ENCODE measurements at places on chromosomes 7 and 10.

GRCh38 chr10:50432211-50433009, 181.1 kb upstream of the ASAH2 start:
- no peak for DNase-seq

GRCh38 chr10:97861924-97862323, 12.3 kb downstream of the GOLGA7B start:
- DNase-seq: no peak

- DNase-seq: no peak
Measured at GRCh38 chr10:67668448-67668847, 27.5 kb downstream of the CTNNA3 start.

DNA sequence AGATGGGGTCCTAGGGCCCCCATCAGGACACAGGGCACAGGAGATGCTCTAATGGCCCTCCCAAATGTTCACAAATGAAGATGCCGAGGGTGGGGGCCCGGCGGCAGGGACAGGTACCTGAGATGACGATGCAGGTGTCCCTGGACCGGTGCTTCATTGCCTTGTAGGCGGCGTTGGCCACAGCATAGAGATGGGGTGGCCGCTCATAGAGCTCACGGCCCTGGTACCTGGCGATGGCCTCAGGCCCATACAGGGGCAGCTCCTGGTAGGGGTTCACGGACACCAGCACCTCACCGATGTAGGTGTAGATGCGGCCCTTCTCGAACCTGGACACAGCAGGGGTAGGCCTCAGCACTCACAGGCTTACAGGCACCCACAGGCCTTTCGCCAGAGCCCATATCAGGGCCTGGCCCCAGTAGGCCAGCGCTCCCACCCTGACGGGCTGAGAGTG, 2.0 kb downstream of the MYO1G start:
- no peak for DNase-seq

GRCh38 chr10:101140950-101141615, 10.0 kb downstream of the TLX1 start:
- DNase-seq: no peak

DNA sequence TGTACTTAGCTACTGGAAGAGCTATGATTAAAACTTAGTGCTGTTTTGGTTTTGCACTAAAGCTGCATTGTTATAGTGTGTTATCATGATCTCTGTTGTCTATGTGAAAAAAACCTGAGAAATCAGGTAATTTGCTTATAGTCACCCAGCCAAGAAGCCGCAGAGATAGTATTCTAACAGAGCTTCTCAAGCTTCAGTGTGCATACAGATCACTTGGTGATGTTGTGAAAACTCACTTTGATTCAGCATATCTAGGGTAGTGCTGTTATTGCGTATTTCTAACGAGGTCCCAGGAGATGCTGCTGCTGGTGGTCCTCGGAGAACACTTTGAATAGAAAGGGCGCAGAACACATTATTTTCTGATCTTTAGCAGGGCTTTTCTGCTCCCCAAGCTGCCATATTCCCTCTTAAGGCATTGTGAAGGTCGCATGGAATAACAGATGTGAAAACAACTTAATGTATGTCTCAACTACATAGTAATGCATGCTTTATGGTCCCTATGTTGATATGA, 68.4 kb upstream of the PDCD4 start:
- DNase-seq: no peak

GRCh38 chr7:44104860-44105771, 971 bp downstream of the AEBP1 start:
- DNase-seq: no peak

- DNase-seq: no peak
Measured at GRCh38 chr10:22770270-22770669, 55.9 kb upstream of the PIP4K2A start.

GRCh38 chr10:54125098-54125747, 675.8 kb downstream of the PCDH15 start:
- no peak for DNase-seq

- DNase-seq: peak; percentile 67
Measured at GRCh38 chr10:856416-857157, 74.9 kb downstream of the LARP4B start.

DNA sequence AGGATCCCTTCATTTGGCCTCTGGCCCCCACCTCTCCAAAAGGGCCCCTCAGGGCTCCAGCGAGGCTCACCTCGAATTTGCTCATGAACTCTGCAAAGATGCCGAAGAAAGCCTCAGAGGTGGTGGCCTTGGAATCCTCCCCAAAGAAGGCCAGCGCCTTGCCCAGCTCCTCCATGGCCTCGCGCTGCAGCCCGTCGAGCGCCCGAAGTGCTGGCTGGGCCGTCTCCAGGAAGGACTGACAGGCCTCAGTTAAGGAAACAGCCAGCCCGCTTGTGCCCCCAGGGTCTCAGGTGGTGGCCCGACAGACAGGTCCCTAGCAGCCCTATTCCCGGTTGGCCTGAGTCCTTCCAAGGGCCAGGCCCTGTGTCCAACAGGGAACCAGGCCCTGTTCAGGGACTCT, 50.2 kb upstream of the DAGLB start:
- no peak for DNase-seq

GRCh38 chr10:124570646-124571045, 109.0 kb downstream of the LHPP start:
- no peak for DNase-seq

- DNase-seq: peak; percentile 5
Measured at GRCh38 chr7:81150951-81151361, 232.1 kb upstream of the SEMA3C start.

DNA sequence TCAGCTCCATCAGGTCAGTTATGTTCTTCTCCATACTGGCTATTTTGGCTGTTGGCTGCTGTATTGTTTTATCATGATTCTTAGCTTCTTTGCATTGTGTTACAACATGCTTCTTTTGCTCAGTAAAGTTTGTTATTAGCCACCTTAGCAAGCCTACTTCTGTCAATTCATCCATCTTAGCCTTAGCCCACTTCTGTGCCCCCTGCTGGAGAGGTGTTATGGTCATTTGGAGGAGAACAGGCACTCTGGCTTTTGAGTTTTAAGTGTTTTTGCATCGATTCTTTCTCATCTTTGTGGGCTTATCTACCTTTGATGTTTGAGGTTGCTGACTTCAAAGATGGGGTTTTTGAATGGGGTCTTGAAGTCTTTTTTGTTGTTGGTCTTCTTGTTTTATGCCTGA, 204.6 kb upstream of the FOXP2 start:
- peak; percentile 3 for DNase-seq

DNA sequence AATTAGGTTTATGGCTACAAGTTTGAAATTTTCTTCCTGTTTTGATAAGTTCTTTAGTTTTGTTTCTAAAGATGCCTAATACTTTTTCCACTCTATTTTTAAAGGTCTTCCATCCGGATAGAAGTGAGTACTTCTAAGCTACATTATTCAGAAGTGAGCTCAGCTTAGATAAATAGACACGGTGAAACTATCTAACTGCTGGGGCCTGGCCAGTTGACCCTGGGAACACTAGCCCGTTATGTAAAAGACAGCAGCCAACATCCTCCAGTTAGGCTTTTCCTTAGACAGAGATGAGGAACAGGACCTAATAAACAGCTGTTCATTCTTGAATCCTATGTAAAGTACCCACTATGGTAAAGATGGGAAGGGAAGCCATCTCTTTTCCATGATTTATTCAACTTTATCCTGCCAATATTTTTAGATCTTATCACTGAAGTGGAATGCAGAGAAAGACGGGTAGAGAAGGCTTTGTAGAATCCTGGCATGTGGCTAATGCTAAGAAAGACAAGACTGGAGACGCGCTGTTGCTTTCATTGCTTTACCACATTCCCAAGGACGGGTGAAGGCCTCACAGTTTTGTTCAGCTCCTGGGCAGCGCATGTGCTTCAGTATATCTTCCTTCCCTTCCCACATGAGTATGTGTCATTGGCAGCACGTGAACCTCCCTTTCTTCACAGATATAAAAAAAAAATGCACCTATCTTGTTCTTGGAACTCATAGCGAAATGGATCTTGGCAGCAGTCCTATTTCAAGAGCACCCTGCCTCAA, 340.0 kb upstream of the MEOX2 start:
- no peak for DNase-seq

DNA sequence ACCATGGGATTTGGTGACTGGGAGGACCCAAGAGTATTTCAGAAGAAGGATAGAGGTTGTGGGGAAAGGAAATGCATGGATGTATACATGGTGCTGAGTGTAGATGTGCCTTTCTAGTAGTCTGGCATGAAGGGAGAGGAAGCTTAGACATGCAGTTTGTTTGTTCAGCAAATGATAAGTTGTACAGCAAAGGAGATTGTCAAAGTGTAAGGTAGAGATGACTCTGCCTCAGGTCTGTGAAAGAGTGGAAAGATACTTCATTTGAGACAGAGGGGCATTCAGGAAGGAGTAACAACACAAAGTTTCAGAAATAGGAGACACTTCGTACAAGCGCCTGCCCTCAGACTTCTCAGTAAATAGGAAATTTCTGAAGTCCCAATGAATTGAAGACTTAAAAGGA, 152.3 kb downstream of the CELF2 start:
- no peak for DNase-seq

GRCh38 chr7:122438006-122438405, 133.5 kb upstream of the FEZF1 start:
- DNase-seq: no peak

DNA sequence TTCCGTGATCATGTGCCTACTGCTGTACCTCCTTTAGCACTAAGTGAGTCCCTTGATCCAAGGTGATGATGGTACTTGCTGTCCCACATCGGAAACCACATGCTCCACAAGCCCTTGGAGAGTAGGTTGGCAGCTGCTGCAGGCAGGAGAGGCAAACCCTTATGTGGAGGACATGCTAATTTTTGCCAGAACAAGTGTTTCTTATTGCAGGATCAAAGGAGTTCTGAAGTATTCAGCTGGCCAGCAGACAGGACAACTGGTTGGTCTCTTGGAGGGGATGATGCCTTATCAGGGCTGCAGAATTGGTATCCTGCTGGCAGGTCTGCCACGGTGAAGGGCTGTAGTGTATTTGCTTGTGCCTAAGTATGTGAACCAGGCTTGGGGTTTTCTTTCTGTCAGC, 36.8 kb downstream of the NACAD start:
- DNase-seq: no peak

GRCh38 chr7:54933643-54934042, 85.2 kb upstream of the EGFR start:
- no peak for DNase-seq

DNA sequence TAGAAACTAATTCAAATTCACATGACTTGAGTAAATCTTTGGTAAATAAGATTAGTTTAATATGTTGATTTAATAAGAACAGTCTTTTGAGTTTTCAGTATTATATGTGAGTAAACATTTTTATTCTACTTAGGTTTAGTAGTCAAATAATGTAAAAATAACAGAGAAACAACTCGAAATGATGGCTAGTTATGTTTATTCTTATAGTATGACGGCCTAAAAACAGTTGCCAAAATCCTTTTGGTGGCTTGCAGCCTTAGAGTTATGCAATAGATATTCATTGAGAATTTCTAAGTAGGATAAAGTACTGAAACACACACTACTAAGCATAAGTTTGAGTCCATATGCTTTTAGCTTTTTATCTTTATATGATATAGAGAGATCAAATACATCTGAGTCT, 184.8 kb downstream of the GNAI1 start:
- DNase-seq: no peak

- DNase-seq: peak; percentile 76
Measured at GRCh38 chr7:140342727-140343514, 55.4 kb downstream of the SLC37A3 start.

GRCh38 chr7:120654241-120654640, 203.7 kb downstream of the TSPAN12 start:
- DNase-seq: no peak

DNA sequence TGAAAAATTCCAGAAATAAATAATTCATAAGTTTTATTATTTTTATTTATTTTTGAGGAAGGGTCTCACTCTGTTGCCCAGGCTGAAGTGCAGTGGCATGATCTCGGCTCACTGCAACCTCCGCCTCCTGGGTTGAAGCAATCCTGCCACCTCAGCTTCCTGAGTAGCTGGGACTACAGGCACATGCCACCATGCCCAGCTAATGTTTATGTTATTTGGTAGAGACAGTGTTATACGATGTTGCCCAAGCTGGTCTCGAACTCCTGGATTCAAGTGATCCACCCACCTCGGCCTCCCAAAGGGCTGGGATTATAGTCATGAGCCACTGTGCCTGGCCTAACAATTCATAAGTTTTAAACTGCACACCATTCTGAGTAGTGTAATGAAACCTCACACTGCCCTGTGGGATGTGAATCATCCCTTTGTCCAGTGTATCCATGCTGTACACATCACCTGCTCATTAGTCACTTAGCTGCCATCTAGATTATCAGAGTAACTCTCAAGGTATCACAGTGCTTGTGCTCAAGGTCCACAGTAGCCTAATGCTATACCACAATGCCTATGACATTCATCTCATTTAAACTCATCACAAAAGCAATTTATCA, 17.9 kb downstream of the RTKN2 start:
- DNase-seq: no peak

- no peak for DNase-seq
Measured at GRCh38 chr7:25481891-25482290, 253.6 kb upstream of the NPVF start.

DNA sequence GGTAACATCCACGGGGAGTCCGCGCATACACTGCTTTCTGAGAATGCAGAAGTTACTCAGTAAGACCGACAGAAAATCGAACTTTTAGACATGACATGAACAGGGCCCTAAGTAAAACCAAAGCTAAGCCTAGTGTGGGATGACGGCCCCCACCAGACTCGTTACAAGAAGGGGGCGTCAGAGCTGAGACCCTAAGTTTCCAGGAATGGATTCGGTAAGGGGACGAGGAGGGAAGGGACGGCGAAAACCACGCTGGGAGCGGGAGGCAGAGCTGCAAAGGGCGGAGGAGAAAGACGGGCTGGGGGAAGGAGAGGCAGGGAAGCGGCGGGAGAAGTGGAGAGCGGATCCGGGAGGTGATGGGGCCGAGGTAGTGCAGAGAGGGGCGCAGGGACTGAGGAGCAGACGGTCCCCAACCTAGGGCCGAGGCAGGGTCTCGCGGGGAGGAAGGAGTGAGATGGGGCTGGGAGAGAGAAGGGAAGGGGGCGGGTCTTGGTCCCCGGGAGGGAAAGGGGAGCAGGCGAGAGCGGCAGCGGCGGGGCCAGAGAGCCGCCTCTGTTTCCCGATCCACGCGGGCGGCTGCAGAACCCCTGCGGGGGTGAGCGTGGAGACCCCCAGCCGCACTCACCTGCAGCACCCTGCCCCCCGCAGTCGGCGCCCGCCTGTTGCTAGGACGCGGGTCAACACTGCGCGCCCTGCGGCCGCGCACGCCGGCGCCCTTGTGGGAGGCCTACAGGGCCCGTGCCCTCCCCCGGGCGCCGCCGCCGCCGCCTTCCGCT, 513 bp downstream of the ODAD2 start:
- peak; percentile 56 for DNase-seq

GRCh38 chr7:98745722-98746318, 124.0 kb downstream of the TMEM130 start:
- peak; percentile 80 for DNase-seq

DNA sequence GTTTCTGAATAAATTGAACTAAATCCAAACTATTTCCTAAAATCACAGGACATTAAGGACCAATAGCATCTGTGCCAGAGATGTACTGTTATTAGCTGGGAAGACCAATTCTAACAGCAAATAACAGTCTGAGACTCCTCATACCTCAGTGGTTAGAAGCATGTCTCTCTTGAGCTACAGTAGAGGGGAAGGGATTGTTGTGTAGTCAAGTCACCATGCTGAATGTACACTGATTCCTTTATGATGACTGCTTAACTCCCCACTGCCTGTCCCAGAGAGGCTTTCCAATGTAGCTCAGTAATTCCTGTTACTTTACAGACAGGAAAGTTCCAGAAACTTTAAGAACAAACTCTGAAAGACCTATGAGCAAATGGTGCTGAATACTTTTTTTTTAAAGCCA, 13.9 kb downstream of the MEST start:
- no peak for DNase-seq

Measured in hematopoietic multipotent progenitor cell treated with erythropoietin and hydrocortisone succinate and interleukin-3 and kit ligand, for 4 days (in vitro differentiated cells).